SK-N-DZ (cell line): ENCODE measurements at places on chromosomes 1 and 21.

- no peak for DNase-seq
Measured at GRCh38 chr1:3898994-3899753, 898 bp downstream of the C1orf174 start.

DNA sequence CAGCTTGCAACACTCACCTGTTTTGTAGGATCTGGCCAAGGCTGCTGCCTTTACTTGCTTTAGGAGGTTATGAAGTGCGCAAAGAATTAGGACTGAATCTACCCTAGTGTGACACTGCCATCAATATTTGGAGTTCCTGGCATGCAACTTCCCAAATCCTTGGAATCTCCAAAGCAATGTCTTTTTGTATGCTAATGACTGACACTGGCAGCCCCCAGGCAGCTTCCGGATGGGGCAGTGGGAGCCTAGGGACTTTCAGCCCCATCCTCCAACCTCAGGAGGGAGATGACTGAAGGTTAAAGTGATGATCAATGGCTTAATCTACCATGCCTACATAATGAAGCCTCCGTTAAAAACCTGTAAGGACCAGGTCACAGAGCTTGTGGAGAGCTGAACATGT, 5.5 kb downstream of the RCC2 start:
- DNase-seq: no peak

DNA sequence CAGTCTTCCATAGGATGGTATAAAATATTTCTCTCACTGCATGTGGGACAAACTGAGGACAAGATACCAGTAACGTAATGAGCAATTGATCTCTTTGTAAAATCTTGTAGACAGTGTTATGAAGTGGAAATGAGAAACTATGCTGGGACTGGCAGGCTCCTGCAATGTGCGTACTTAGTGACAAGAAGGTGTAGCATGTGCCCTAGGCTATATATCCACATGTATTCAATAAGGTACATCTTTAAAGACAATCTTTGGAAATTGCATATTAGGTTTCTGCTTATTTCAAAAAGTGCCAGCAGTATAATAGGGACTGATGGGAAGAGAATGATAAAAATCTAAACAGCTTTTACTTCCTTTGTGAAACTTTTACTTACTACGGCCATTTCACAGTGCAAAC, 81.9 kb upstream of the GREM2 start:
- DNase-seq: no peak

- no peak for DNase-seq
Measured at GRCh38 chr21:32073190-32073589, 200.4 kb downstream of the HUNK start.
